Suppressor macrophage treated with lipopolysaccharide for 4 hours (primary cell): ENCODE measurements at places on chromosomes 12 and 14.

DNA sequence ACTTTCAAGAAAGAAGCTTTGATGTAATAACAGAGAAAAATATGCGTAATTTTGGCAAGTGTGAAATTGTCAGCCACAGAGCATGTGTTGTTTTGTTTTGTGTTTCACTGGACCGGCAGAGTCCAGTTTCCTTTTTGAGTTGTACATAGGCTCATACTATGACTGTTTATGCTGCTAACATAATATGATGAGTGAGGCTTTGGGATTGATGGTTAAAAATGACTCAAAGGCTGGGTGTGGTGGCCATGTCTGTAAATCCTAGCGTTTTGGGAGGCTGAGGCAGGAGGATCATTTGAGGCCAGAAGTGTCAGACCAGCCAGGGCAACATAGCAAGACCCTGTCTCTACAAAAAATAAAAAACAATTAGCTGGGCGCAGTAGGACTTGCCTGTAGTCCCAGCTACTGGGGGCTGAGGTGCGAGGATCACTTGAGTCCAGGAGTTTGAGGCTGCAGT lies 487.9 kb downstream of the PCNX1 start:
- peak; percentile 71 for DNase-seq

- no peak for DNase-seq
These were observed 3.0 kb downstream of the SELPLG start for GRCh38 chr12:108630481-108631207.

GRCh38 chr12:50132505-50133135 lies 20.6 kb downstream of the COX14 start:
- peak; percentile 37 for DNase-seq

DNA sequence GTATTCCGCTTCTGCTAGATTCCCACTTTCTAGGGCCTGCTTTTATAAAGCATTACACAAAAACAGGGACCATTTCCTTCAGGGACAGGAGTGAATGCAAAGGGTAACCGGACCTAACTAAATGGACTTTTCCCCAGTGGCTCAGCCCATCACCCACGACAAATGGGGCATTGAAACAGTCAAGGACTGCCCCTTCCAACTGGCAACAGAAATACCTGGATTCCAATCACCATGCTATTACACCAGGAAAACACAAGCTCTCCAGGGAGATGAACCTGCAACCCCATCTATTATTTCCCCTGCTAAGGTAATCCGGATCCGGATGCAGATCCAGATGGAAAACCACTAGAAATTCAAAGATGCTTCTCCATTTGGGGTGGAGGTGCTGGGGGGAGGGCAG lies 1.0 kb downstream of the MPHOSPH9 start:
- DNase-seq = no peak

GRCh38 chr12:7832059-7832696 lies 40.5 kb downstream of the SLC2A14 start:
- DNase-seq = peak; percentile 59
